ENCODE measurements at places on chromosomes 4 and X. TPM values are rescaled to one million over a fixed set of nuclear protein-coding genes. Genes with fewer than 3 reads are reported as not detected.

The SUPT20HL2 gene
- total RNA-seq, result 0.76 TPM

The ZCCHC18 gene
- 2.5 TPM for total RNA-seq

The ABLIM2 gene
- 11.7 TPM for total RNA-seq

The LINC00632 gene
- total RNA-seq, result 742 TPM

The POF1B gene
- total RNA-seq, result 1.5 TPM

The STOX2 gene
- total RNA-seq, result 6.9 TPM

The UGT2B15 gene
- total RNA-seq, result not detected

The ASB11 gene
- not detected for total RNA-seq

The USP17L27 gene
- not detected for total RNA-seq

The AWAT2 gene
- not detected for total RNA-seq
